ENCODE measurements at places on chromosomes 6 and 20. TPM values are rescaled to one million over a fixed set of nuclear protein-coding genes. Genes with fewer than 3 reads are reported as not detected.

- no peak for DNase-seq
Observed at GRCh38 chr20:54626126-54626525, 150.7 kb downstream of the DOK5 start.

DNA sequence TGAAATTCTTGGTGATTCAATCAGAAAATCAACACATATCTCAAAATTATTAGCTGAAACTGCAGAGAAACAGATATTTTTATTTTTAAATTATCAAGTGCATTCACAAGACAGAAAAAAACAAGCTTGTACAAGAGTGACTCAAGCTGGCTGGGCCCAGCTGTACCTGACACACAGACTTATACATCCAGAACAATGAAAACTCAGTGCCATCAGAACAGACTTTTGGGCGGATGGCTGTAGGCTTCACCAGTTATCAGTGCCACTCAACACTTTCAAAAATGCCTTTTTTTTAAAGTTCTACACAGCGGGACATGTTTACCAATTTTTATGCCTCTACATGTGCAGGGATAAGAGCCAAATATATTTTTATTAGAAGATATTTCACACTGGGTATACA is 102.8 kb downstream of the MYB start:
- DNase-seq: no peak

The CD40 gene
- 4.1 TPM for total RNA-seq

DNA sequence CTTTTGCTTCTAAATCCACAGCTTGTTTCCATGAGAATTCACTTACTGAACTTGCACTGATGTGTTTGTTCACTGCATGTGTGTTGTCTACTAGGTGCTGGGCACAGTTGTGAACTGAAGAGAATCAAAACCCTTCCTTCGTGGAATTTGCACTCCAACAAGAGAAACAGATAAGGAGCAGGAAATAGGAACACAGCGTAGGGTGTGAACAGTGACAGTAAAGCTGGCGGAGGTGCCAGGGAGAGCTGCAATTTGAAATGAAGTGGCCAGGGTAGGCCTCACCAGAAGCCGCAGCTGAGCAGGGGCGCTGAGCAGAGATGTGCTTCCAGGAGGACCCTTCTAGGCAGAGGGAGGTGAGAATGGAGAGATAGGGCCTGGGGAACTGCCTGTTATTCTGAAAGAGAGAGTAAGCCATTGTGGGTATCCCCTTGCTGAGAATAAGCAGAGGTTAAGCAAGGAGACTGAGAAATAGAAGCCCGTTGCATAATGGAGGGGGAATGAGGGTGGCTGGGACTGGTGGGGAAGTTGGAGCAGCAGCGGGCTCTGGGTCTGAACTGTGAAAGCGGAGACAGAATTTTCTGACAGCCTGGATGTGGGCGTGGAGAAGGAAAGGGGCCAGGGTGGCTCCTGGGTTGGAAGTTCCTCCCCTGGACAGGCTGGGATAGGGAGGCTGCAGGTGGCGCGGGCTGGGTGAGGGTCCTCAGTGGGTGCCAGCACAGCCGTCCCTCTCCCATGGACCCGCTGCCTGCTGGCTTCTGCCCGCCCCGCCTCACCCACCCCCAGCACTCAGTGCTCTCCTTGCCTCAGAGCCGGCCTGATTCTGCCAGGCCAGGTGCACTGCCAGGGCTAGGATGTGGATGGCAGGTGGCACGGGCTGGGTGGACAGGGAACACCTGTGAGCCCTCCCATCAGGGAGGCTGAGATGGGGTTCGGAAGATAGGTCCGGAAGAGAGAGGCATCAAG is 114.7 kb upstream of the AFDN start:
- no peak for DNase-seq

- no peak for DNase-seq
Observed at GRCh38 chr20:38831995-38832620, 26.6 kb downstream of the PPP1R16B start.

The LKAAEAR1 gene
- 0.29 TPM for total RNA-seq
